ENCODE measurements at places on chromosomes 5 and 9. TPM values are rescaled to one million over a fixed set of nuclear protein-coding genes. Genes with fewer than 3 reads are reported as not detected.

IFNA2 gene
- not detected for polyA plus RNA-seq

DCAF12 gene
- 70.1 TPM for polyA plus RNA-seq

KLHL3 gene
- 32.5 TPM for polyA plus RNA-seq

C1QTNF3 gene
- 20.7 TPM for polyA plus RNA-seq

CCDC152 gene
- 10.8 TPM for polyA plus RNA-seq

ROR2 gene
- polyA plus RNA-seq: 29.7 TPM

RASEF gene
- 7.3 TPM for polyA plus RNA-seq

PIP5KL1 gene
- polyA plus RNA-seq: 5.9 TPM

Measured in right lung (tissue), 10 donors.